Diencephalon (tissue), 1 donor: ENCODE measurements at places on chromosomes 11 and 22. TPM values are rescaled to one million over a fixed set of nuclear protein-coding genes. Genes with fewer than 3 reads are reported as not detected.

TEF gene
- 8.5 TPM for total RNA-seq

KRTAP5-9 gene
- total RNA-seq: not detected

MUC15 gene
- not detected for total RNA-seq

CREB3L1 gene
- 2.5 TPM for total RNA-seq

TEX12 gene
- total RNA-seq: 1.8 TPM
